GM04504 (cell line): ENCODE measurements at places on chromosomes 4 and X.

GRCh38 chrX:122817321-122817955 is 366.6 kb upstream of the GRIA3 start:
- DNase-seq: no peak

DNA sequence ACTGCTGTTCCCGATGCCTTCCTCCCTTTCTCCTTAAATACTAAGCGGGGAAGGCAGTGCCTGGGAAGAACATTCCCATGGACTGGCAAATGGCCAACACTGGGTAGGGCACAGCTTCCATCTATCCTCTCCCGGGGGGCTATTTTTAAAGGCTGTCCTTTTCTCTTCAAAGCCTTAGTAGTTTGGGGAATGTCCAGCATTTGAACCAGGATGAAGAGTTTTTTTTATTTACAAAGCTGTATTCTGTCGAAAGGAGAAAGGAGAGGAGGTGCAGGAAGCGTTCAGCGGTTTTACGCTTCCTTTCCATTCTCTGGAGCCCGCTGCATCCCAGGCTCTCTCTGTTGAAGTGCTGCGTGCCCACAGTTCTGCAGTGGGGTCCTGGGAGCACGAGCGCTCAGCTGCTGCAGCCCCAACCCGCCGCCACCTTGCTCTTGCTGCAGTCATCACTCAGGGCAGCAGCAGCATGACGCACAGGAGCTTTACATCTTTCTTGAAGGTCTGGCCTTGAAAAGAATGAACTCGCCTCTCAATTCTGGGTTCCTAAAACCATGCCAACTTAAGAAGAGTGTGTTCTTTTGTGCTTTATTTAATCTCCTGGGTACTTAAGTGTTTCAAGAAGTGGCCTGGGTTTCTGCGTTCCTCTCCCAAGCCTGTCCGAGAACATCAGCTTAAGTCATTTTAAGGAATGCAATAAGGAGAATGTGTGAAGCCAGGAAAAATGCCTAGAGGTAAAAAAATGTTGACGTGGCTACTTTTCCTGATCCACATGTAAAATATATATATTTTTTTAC is 427.2 kb downstream of the MAPK10 start:
- no peak for DNase-seq

DNA sequence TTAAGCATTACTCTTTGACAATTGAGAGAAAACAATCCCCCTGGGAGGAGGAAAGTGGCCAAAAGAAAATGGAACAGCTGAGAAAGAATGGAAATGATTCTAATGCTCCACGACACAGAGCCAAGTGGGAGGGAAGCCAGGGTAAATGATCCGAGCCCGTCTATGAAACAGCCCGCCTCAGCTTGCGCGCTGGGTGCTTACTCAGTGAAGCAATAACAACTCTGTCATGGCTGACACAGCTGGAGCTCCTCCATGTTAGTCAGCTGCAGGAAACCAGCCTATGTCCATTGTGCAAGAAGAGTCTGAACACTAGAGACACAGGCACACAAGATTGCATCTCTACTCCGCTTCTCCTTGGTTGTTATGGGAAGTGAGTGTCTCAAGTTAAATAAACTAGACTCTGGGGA is 19.3 kb downstream of the NOA1 start:
- peak; percentile 95 for DNase-seq

DNA sequence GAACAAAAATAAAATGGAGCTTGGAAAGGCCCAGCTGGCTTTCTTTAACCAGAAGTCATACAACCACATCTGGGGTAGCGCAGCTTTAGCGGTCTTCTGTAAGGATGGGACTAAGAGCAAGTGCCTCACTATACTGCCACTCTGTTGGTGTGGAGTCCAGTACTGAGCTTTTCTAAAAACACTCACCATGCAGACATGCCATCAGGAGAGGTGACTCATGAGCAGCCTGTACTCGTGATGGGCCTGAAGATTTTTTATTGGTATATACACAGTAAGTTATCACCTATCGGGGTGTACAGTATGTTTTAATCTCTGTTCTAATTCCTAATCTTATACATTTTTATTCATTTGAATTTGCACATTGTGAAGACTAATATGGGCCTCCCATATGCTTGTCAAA is 9.6 kb downstream of the PPP3CA start:
- no peak for DNase-seq

GRCh38 chr4:147586637-147587036 is 30.6 kb upstream of the TMEM184C start:
- DNase-seq: no peak

- DNase-seq: no peak
Measured at GRCh38 chrX:2908125-2908685, 20.9 kb downstream of the ARSD start.

- DNase-seq: no peak
Measured at GRCh38 chr4:181008164-181008563, 1235.0 kb upstream of the TENM3 start.

DNA sequence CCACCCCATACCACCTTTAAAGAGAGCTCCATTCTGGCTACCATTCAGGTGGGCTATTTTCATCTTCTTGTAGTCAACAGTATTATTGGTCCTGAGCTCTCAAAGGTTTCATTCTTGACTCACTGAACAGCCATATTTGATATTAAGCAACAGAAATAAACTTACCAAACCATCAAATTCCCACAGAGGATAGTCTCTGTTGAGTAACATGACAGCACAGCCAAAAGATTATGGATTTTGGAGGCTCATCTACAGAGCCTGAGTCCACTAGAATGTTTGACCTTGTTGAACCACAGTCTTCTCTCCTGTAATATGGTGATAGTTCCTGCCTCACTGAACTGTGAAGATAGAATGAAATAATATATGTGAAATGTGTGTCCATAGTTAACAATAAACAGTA is 276.3 kb upstream of the LDB2 start:
- no peak for DNase-seq

- DNase-seq: no peak
Measured at GRCh38 chr4:52076731-52077130, 25.6 kb downstream of the SPATA18 start.
